ENCODE measurements at places on chromosomes 13 and 19.

DNA sequence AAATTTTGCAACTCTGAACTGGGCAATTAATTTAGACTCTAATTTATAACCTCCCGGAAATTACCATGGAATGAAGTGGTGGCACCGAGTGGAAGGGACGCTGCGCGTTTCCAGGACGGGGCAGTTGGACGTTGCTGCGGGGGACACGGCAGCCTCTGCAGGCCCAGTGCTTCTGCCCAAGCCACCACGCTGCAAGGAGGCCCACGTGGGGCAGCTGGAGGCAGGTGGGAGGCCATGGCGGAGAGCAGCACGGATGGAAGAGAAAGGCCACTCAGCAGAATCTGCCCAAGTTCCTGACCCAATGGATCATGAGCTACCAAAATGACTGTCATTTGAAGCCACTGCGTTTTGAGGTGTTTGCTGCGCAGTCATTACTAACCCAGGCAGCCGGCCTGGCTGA, 11.2 kb upstream of the ADPRHL1 start:
- no peak for DNase-seq

GRCh38 chr13:98536729-98537128, 40.2 kb downstream of the STK24 start:
- no peak for DNase-seq

DNA sequence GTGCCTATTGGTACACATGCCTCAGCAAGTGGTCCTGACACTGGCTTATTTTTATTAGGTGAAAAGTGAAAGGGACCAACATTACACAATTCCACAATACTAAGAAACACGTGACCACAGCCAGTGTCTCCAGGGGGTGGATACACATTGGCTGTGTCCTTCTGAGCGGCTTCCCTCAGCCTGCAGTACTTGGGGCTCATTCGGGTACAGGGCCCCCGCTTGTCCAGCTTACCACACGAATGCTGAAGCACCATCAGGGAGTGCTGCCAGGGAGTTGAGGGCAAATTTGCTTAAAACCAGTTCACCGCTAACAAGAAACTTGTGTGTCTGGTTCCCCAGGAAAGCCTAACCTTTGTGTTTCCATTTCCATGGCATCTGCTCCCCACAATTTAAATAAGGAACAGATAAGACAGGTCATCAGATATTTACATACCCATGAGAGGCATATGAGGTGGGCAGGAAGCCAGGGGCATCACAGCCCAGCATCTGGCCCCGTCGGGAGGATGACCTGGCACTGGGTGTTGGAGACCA, 23.3 kb downstream of the PBX4 start:
- DNase-seq, result no peak

GRCh38 chr13:22862478-22862877, 318.3 kb upstream of the SGCG start:
- no peak for DNase-seq

DNA sequence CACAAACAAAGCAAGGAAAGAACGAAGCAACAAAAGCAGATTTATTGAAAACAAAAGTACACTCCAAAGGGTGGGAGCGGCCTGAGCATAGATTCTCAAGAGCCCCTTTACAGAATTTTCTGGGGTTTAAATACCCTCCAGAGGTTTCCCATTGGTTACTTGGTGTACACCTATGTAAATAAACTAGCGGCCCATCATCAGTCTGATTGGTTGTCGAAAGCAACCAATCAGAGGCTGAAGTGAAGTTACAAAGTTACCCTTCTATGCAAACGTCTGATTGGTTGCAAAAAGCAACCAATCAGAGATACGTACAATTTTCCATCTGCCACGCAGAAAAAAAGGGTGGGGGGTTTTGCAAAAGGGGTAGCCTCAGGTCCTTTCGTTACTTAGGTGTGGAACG, 96.3 kb upstream of the UBAC2 start:
- no peak for DNase-seq

DNA sequence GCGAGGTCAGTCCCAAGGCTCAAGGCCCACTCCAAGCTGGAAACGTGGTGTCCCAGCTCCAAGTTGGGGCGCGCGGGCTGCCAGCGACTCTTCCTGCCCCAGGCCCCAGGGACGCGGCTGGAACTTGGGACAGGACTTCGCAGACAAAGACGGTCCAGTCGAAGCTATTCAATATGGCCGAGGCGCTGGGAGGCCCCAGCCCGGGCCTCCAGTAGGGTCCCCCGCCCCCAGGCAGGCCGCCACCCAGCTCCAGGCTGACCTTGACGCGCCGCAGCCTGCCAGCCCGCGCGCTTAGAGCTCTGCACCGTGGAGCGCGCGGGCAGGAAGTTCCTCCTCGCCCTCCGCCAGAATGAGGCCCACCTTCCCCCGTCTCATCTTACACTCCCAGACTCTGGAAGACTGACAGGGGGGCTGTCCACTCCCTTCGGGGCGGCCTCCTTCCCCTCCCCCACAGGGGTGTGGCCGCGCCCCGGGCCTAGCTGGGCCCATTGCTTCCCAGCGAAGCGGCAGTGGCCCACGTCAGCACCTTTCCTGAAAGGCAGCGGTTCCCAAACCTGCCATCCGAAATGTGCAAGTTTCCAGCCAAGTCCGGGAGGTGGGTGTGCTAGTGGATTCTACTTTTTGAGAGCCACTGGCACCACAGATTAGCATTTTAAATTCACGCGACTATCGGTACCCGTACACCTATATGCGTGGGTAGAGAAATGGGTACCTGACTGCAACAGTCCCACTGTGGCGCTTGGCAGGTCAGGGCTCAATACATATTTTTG, at the start of gene CCDC8:
CCDC8 (minus strand) TSS at position 303 of the 770 bp plus-strand sequence. CDS start 754 bp downstream, outside the sequence.
- DNase-seq, result no peak

DNA sequence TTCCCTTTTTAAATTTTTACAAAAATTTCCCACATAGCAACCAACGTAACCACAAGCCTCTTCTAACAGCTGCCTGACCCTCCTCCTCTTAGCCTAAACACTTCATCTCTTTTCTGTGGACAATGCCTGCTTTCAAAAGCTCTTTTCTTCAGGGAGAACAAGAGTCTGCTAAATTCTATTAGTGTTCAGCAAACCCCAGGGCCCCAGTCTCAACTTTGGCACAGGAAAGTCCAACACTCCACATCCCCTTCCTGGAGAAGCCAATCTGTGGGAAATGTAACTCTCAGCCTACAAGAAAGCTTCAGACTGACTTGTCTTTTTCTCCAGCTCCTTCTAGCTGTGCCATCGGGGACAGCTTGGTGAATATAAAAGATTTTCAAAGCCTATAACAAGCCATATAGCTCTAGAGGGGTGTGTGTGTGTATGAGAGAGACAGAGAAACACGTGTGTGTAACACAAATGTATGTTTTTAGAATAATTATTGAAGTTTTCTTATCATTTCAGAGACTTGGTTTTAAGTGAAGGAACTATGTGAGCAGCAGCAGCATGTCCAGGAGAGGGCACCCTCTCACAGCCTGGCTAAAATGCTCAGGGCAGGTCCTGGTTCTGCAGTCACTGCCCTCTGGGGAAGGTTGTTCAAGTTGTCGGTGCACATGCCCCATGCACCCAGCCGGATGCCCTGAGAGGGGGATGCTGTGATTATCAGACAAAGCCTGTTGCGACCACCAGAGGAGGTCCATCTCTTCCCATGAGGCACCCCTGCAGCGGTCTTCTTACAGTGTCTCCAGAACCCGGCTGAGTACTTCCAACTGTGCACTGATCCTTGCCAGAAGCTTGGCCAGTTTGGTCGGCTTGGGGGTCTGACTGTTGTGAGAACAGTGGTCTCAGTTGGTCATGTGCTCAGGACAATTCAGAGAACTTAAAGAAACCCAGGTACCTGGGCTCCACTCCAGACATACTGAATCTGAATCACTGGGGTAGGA, 34.4 kb downstream of the CCDC70 start:
- DNase-seq, result no peak

DNA sequence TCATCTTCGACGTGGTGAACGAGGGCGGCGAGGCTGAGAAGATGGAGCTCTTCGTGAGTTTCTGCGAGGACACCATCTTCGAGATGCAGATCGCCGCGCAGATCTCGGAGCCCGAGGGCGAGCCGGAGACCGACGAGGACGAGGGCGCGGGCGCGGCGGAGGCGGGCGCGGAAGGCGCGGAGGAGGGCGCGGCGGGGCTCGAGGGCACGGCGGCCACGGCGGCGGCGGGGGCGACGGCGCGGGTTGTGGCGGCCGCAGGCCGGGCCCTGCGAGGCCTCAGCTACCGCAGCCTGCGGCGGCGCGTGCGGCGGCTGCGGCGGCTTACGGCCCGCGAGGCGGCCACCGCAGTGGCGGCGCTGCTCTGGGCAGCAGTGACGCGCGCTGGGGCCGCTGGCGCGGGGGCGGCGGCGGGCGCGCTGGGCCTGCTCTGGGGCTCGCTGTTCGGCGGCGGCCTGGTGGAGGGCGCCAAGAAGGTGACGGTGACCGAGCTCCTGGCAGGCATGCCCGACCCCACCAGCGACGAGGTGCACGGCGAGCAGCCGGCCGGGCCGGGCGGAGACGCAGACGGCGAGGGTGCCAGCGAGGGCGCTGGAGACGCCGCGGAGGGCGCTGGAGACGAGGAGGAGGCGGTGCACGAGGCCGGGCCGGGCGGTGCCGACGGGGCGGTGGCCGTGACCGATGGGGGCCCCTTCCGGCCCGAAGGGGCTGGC, 52.6 kb downstream of the MAP4K1 start:
- DNase-seq, result no peak

- no peak for DNase-seq
Observed at GRCh38 chr13:43297967-43298678, 274.7 kb downstream of the DNAJC15 start.

GRCh38 chr19:44626048-44626624, 12.8 kb downstream of the IGSF23 start:
- no peak for DNase-seq

- DNase-seq, result no peak
Observed at GRCh38 chr13:38419312-38419873, 69.7 kb downstream of the UFM1 start.

GRCh38 chr19:4316956-4317355, 12.6 kb downstream of the FSD1 start:
- DNase-seq, result no peak

GRCh38 chr13:38121267-38121666, 228.4 kb upstream of the UFM1 start:
- DNase-seq, result no peak

DNA sequence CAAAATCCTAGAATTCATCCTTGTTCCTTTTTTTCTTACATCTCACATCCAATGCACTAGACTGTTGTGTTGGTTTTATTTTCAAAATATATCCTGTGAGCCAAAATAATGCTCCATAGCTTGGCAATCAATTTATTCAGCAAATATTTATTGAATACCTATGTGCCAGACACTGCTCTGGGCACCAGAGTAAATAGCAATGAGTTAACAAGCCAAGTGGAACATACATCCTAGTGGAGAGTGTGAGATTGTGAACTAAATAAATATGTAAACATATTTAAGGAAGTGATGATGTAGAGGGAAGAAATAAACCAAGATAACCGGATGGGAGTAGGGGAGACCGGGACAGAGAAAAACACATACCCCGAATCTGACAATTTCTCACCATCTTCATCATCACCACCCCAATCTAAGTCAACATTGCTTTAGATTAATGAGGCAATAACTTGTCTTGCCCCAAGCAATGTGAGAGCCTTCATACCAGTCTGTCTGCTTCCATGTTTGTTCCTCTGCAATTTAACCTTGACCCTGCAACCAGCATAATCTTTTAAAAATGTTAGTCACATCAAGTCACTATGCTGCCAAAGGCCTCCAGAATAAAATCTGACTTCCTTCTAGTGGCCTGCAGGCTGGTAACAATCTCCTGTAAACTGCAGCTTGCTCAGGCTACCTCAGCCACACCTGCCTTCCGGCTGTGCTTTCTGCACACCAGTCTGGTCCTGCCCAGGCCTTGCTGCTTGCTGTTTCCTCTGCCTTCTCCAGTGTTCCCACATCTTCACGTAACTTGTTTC, 199.2 kb downstream of the DLEU7 start:
- no peak for DNase-seq

DNA sequence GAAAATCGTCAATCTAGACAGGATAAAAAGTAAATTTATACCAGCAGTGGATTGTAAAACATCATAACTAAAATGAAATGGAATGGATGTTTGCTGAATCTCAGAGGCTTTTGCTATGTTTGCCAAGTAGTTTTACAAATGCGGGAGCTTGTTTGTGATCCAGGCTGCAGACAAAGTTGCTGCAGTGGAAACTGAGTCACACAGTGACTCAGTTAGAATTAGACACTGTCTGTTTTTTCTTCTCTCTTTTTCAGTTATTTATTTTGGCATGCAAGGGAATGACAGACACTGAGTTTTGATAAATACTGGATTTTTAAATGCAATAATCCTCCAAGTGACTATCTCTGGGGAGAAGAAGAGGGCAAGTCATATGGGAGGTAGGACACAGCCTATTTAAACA, 4.6 kb upstream of the PNMA8A start:
- DNase-seq, result no peak

DNA sequence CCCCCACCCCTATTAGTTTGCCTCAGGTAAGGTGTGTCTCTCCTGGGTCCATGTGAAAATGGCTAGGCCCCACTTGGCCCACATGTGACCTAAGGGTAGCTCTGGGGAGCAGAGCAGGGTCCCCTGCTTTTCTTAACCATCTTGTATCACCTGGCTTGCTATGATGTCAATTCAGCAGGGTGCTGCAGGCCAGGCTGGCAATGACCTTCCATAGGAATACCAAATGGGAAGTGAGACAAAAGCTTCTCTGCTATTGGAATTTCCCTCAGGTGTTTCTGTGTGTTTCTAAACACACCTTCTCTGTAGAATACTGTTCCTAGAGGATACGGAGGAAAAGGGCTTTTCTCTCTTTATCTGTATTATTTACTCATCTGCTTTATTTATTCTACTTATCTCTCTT, 35.7 kb upstream of the DACH1 start:
- DNase-seq, result no peak

GRCh38 chr13:61873717-61874116, 458.1 kb upstream of the PCDH20 start:
- DNase-seq, result no peak

GRCh38 chr19:51263808-51264207, 12.9 kb downstream of the SIGLECL1 start:
- DNase-seq, result no peak

GRCh38 chr19:49006905-49007304, 10.0 kb downstream of the LHB start:
- no peak for DNase-seq

DNA sequence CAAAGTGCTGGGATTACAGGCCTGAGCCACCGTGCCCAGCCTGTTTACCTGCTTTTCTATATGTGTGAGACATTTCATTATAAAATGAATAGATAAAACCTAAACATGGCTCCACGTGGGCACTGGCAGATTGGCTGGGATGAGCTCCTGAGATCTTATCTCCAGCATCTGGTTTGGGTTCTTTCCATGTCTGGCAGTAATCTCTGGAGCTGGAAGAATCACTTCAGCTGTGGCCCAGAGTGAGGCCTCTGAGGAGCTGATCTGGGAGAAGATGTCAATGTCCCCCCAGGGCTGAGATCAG, 5.5 kb upstream of the SULT2A1 start:
- no peak for DNase-seq
